ENCODE measurements at places on chromosomes 13 and 19.

DNA sequence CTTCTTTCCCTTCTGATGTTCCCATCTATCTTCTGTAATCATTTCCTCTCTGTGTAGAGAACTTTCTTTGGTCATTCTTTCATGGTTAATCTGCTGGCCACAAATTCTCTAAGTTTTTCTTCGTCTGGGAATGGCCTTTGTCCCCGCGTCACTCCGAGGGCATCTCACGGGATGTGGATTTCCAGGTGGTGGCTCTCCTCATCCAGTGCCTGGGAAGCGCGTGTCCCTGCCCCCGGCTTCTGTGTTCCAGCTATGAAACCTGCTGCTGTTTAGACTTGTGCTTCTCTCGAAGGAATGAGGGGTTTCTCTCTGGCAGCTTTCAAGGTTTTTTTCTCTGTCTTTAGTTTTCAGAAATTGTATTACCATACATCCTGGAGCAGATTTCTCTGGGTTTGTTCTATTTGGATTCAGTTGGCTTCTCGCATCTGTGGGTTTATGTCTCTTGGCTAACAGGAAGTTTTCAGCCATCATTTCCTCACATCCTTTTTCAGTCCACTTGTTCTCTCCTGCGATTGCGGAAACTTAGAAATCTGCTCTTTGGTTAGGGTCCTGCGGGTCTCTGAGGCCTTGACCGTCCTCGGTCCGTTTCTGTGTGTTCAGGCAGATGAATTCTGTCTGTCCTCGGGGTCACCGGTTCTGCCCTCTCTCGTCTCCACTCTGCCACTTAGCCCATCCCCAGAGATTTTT lies 36.9 kb upstream of the DCUN1D2 start:
- DNase-seq, result no peak

- DNase-seq, result no peak
Observed at GRCh38 chr19:50933640-50934039, 19.2 kb downstream of the KLK5 start.

GRCh38 chr13:33278913-33279312 lies 6.6 kb downstream of the STARD13 start:
- no peak for DNase-seq

GRCh38 chr19:51016798-51017683 lies 2.5 kb downstream of the KLK10 start:
- no peak for DNase-seq
